ENCODE measurements at places on chromosomes 4 and X. TPM values are rescaled to one million over a fixed set of nuclear protein-coding genes. Genes with fewer than 3 reads are reported as not detected.

- DNase-seq, result no peak
These were observed 82.6 kb downstream of the ABLIM2 start for GRCh38 chr4:8076023-8076422.

GRCh38 chrX:72052415-72053090 lies 79.2 kb downstream of the RTL5 start:
- no peak for DNase-seq

Gene ZNF674
- total RNA-seq, result 1.2 TPM

DNA sequence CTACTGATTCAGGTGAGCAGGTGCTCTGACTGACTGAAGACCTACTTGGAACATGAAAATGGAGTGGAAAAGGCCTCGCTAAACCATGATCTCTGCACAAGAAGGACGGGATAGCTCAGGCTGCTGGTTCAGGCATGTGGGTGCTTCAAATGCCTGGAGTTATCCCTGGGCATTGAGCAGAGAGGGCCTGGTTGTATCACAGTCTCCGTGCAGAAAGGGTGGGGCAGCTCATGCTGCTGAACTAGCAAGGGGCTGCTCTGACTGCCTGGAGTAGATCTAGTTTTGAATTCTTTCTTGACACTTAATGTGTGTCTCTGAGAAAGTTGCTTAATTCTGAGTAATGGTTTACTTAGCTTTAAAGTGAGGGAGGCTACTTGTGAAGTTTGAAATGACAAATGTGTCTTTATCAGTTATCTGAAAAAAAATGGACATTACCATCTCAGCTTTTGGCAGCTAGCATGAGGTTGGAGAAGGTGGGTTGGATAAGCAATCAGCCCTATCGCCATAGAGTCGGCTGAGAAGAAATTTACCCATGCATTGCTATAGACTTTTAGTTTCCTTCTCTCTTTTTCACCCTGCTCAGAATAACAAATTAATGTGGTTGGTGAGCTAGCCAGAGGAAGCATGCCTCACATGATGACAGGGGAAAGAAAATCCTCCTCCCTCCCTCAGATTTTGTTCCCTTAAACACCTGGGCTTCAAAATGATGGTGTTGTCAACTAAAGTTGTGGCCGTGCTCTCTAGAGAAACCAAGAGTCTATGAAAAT lies 832.4 kb downstream of the STIM2 start:
- no peak for DNase-seq

DNA sequence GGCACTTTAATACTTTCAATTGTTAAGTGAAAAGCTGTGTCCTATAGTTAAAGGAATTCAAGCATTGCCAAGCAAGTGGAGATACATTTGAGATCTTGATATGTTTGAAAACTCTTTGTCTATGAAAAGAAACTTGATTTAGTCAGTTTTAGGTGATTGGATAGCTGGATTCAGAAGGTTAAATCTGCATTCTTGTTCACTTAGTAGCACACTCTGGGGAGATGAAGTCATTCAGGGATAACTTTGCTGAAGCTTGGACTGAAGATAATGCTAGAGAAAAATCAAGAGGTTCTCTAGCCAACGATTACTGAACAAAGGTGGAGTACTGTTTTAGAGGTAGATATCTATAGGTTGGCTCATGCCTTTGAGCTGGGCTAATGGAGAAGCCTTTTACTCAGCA lies 90.6 kb downstream of the DCAF8L2 start:
- DNase-seq, result no peak

- DNase-seq, result no peak
These were observed 18.4 kb upstream of the SORCS2 start for GRCh38 chr4:7173841-7174449.

GRCh38 chr4:94827481-94828110 lies 69.8 kb downstream of the BMPR1B start:
- DNase-seq, result no peak

Data from uterus (tissue), 4 donors.